Calu3 (cell line): ENCODE measurements at places on chromosomes 5 and 9.

DNA sequence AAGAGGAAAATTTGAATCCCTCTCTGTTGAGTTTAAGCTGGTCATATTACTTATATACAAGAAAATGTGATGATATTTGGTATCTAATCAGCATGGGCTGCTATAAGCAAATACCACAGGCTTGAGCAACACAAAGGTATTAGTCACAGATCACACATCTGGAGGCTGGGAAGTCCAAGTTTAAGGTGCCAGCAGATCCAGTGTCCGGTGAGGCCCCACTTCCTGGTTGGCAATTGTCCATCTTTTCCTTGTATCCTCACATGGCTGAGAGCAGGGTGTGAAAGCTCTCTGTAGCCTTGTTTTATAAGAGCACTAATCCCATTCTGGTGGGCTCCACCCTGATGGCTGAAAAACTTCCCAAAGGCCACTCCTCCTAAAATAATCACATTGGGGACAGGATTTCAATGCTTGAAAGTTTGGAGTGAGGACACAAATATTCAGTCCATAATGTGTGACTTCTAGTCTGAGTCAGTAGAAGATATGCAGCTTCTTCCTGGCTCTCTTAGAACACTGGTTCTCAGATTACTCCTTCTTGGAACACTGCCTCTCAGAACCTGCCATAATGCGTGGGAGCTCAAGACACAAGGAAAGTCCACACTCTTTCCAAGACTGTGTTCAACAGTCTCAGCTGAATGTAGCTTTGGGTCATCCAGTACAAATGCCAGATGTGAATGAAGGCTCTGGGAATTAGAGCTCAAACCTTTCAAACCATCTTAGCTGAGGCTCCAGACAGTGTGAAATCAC is 124.1 kb downstream of the PRDM9 start:
- DNase-seq = peak; percentile 6

DNA sequence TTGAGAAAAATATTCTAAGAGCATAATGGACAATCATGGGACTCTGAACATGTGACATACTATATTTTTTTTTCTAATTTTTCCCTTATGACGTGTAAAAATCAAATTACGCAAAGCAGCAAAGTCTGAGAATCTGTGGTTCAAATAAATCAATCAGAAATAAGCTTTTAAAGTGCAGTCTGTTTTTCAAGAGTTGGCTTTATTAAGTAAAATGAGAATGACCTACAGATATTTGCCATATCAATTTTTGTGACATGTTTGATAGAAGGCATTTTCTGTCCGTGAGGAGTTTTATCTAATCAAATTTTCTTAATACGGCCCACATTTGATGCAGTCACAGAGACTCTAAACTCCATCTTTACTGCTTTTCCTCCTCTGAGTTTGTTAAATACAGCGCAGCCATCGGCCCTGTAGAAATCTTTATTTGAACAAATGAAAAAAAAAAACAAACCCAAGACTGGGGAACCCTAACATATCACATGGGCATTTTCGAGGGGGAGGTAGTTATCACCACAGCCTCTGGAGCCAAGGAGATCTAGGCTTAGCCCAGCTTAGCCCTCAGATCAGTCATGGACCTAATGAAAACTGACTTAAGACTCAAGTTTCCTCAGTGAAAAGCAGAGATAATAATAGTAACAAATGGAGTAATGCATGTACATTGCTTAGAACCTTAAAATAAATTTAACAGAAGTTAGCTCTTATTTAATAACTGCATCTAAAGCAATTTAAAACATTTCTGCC is 263.6 kb upstream of the C9orf72 start:
- no peak for DNase-seq

GRCh38 chr9:100579665-100580064 is 1.8 kb downstream of the CAVIN4 start:
- no peak for DNase-seq

GRCh38 chr9:83199240-83199639 is 136.3 kb upstream of the RASEF start:
- peak; percentile 37 for DNase-seq

GRCh38 chr9:35675732-35676392 is 2.1 kb downstream of the CA9 start:
- no peak for DNase-seq

GRCh38 chr5:147454996-147455677 is 54.7 kb downstream of the DPYSL3 start:
- DNase-seq = no peak
